ENCODE measurements at places on chromosomes 7 and 10.

DNA sequence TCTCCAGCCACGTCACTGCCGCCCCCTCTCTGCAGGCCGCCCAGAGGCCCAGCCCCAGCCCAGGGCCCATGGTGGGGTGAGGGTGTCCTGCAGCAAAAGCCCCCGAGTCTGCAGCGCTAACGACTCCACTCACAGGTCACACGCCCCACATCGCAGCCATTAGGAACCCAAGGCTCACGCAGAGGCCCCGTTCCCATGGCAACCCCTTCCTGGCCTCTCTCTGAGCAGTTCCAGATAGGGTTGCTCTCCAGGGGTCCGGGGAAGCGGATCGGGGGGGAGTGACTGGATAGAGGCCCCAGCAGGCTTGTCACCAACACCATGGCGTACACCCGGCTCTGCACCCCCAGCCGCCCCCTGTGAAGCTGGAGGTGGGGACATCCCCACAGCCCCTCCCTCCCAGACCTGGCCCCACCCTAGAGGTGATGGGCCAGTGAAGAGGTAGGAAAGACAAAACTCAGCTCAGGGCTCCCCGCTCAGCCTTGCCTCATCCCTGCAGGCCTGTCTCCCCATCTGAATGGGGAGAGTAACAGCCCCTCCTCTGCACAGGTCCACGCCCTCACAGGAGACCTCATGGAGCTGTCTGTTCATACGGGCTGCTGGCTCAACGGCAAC is 41.2 kb downstream of the TNRC18 start:
- no peak for DNase-seq

DNA sequence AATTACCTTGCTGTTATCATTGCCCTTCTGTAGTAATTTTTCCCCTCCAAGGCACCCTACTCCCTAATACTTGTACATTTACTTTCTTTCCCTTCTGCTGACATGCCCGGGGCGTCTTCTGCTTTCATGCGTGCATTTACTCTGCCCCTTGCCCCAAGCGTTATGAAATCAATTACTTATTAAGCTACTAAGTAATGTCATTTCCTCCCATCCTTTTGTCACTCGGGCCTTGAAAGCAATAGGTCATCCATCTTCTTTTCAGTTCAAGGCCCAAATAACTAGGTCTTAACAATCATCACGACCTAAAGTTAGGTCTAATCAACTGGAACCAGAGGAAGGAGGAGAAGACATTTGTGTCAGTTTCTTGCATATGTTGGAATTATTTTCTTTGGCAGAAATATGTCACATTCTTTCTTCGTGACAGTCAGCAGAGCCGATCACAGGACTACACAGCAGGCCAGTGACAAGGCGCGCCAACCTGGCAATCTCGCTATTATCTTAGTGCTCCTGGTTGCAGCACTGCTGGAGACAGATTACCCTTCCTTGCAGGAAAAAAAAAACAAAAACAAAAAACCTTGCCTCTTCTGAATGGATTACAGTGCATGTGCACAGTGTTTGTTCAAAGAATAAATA is 179.2 kb downstream of the RELN start:
- DNase-seq, result peak; percentile 66

DNA sequence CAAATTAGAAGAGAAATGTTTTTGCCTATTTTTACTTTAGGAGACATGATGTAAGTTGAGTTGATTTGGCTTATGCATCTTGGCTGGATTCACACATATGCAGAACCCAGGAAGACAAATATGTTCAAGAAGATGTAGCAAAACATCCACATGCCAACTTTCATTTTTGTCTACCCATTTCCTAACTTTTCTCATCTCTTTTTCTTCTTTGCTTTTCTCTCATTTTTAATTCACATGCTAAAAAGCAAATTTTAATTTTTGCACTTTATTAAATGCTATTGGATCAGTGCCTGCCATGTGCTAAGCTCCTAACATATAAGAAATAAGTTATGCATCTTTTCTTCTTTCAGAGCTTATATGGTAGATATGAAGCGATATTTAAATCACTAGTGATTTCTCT is 143.7 kb upstream of the GRM3 start:
- no peak for DNase-seq

DNA sequence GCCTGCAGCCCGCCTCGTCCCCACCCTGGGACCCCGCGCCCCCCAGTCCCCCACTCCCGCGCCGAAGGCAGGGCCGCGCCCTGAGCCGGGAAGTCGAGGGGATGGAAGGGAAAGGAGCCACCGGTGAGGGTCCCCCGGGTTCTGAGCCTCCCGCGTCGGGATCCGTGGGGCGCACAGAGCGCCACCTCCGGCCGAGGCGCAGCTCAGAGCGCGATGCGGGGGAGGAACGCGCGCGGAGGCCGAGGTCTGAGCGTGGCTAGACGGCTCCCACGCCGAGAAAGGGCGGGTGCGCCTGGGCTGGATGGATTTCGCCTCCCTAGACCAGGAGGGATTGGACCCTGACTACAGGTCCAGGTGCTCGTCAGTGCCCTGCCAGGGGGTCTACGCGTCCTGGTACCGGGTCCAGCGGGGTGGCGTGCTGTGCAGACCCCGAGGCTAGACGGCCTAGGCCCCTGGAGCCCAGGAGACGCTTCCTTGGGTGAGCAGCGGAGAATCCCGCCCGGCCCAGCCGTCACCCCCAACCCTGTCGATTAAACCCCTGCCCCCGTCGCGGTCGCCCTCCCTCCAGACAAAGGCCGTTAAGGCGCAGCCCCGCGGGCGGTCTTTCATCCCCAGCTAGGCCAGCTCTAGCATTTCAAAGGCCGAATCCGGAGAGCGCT is 986 bp upstream of the PDGFA start:
- no peak for DNase-seq

DNA sequence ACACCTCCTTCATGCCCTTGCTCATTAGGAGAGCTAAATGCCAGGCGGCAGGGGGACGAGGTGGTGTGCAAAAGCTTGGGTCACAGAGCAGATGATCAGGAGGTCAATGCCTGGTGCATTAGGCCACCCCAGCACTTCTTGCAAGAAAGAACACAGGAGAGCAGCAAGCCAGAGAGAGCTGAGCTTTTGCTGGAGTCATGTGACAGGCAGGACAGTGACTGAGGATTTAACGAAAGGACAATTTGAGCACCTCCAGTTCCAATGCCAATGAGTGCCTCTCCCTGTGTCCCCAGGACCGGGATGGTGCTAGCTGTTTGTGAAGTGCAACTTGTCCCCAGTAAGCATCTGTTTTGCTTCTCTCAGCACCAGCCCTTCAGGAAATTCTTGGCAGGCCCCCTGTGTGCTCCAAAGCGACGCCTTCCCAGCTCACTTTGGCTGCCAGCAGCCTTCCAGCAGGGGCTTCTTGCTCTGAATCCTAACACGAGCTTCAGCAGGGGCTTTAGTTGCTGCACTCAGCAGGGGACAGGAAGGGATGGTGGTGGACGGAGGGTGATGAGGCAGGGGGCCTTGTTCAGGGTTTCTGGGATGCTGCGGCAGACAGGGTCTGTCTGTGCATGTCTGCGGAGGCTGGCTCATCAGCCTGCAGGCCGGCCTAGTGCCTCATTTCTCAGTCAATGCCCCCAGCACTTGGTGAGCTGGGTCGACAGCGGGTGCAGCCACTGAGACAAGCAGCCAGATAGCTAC is 368.1 kb downstream of the RPS24 start:
- DNase-seq, result no peak

GRCh38 chr7:118252087-118252486 is 27.6 kb downstream of the ANKRD7 start:
- DNase-seq, result no peak

DNA sequence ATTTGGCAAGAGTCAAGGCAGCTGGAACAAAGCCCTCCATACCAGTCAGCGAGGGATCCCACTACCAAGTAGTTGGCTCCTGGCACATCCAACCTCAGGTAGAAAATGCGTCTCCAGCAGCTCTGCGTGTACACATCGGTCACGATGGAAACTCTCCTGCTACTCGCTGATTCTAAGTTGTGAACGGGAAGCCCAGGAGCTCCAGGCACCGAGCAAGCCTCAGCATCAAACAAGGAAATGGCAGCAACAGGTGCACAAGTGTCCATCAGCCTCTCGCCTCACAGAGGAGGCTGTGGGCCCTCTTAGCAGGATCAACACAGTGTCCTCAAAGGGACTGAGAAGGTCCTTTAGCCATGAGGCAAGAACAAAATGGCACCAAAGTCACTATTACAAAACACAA is 127.0 kb downstream of the TCERG1L start:
- DNase-seq, result no peak

DNA sequence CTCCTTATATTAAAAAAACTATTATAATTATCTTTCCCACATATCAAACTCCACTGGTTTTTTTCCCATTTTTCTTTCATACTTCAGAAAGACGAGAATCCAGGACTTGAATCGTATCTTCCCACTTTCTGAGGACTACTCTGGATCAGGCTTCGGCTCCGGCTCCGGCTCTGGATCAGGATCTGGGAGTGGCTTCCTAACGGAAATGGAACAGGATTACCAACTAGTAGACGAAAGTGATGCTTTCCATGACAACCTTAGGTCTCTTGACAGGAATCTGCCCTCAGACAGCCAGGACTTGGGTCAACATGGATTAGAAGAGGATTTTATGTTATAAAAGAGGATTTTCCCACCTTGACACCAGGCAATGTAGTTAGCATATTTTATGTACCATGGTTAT is 15.9 kb downstream of the SRGN start:
- DNase-seq, result no peak

GRCh38 chr10:25933653-25934608 is at the start of gene MYO3A:
MYO3A (plus strand) TSS chr10:25934229; CDS start chr10:25952111, 17,882 bp downstream.
- no peak for DNase-seq

GRCh38 chr7:2542916-2543871 is 12.1 kb downstream of the BRAT1 start:
- DNase-seq, result no peak

GRCh38 chr7:120344276-120344675 is 71.3 kb downstream of the KCND2 start:
- no peak for DNase-seq

- DNase-seq, result peak; percentile 57
Observed at GRCh38 chr10:24556750-24557742, 166.6 kb downstream of the ARHGAP21 start.

- peak; percentile 70 for DNase-seq
Observed at GRCh38 chr10:114684084-114684821, 26.2 kb upstream of the ABLIM1 start.

GRCh38 chr7:81705206-81705605 is 64.6 kb downstream of the HGF start:
- no peak for DNase-seq

DNA sequence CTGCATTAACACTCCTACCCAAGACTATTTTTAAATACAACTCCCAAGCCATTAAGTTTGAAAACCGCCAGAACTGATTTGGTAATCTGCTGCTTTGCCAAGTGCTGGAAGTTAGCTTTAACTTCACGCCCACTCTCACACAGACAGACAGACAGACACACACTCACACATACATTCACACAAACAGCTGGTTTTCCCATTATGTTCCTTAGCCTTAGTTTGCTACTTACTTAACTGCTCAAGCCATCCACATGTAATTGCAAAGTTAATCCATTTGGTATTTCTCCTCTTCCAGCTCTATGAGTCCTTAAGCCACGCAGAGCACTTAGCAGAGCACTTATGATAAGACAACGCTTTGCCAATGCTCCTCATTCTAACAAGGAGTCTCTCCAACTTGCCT is 8.3 kb downstream of the COBL start:
- DNase-seq, result no peak

DNA sequence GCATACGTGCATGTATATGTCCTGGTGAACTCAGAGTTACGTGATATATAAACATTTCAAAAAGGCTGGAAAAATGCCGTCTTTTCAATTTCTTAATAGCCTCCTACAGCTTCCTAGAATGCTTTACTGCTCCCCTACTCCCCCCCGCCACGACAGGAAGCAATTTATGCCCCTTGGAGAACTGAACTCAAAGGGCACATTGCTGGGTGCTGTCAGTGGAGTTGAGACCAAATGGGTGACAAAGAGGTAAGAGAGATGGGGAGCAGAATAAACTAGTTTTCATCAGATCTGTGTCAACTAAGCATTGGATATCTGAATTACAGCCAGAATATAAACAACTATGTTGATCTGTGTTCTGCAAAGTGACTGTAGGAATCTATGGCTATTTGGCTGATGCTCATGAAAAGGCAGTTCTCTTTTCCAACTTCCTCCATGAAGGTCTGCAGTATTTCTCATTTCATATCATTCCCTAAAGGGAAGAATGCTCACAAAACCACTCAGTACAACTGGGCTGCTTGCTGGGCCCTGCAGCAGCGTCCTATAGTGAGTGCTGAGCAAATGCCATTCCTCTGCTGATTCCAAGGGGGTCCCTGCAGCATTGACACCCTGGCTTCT is 171.3 kb upstream of the HPS1 start:
- no peak for DNase-seq

GRCh38 chr7:78594156-78594555 is 795.6 kb downstream of the PHTF2 start:
- DNase-seq, result no peak

- no peak for DNase-seq
Observed at GRCh38 chr10:49381111-49381900, 14.6 kb downstream of the DRGX start.

DNA sequence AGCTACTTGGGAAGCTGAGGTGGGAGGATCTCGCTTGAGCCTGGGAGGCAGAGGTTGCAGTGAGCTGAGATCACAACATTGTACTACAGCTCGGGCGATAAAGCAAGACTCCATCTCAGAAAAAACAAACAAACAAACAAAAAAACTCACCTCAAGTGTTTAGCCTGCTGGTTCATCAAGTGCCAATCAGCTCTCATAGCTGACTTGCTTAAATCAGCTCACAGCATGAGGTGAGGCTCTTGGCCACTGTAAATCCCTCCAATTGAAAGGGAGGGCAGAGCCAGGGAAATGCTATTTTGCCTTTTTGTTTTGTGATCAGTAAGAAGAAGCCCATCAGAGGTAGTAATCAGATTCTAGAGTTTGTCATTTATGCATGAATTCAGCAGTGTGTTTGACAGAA is 112.3 kb downstream of the RAB11FIP2 start:
- DNase-seq, result no peak

- peak; percentile 34 for DNase-seq
Observed at GRCh38 chr10:62248465-62248864, 20.2 kb downstream of the RTKN2 start.

DNA sequence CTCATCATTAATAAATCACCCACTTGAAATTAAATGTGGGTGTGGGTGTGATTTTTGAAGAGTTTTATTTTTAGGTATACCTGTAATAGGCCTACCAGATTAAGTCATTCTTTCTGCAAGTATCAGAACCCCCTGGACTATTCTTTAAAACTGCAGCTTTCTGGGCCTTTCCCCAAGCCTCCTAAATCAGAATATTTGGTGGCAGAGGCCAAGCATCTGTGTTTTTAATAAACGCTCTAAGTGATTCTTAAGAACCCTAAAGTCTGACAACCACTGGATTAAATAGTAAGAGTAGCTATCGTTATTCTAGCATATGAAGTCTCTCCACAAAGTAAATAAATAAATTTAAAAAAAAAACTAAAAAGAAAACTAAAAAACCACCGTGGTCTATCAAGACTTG is 703.0 kb upstream of the NRP1 start:
- no peak for DNase-seq
